ENCODE measurements at places on chromosomes 16 and 17.

DNA sequence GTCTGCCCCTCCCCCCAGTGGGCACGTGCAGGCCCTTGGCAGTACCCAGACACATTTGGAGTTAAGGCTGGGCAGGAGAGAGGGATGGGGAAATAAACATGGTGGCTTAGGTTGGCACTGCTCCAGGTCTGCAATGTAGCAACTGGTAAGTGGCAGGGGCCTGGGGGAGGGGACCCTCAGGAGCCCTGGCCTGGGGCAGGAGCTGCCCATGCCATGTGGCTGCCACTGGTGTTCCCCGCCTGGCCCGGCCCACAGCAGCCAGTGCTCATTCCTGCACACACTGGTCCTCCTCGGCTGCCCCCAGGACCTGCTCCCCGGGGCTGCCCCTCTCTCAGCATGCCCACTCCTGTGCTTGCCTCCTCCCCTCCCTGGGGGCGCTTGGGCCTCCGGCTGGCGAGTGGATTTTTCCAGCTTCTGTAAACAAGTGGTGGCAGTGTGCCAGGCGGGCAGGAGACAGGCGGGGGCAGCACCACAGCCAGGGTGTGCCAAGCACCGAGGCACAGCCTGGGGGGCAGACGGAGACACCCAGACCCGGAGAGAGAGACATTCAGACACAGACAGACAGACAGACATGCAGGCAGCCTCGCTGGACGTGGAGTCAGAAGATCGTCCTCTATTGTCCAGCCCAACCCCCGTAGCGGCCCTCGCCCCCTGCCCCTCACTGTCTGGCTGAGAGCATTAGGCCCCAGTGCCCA, 9.4 kb downstream of the THRA start:
- peak; percentile 83 for DNase-seq

DNA sequence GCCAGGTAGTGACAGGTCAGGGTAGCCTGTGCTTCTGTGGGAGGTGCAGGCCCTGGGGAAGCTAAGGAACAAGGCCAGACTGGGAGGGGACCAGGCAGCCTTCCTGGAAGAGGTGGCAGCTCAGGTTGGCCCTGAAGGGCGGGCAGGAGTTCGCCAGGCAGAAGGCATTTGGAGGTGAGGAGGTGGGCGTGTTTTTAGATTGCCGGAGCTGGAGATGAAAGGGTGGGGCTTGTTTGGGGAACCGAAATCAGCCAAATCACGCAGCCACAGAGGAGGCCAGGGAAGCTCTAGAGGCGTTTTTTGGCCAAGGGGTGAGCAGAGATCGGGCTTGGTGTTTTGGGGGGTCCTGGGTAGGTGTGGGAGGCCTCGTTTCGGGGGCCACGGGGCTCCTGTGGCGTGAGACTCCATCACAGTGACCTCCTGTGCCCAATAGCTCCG, 7.6 kb downstream of the ADCY7 start:
- peak; percentile 51 for DNase-seq

DNA sequence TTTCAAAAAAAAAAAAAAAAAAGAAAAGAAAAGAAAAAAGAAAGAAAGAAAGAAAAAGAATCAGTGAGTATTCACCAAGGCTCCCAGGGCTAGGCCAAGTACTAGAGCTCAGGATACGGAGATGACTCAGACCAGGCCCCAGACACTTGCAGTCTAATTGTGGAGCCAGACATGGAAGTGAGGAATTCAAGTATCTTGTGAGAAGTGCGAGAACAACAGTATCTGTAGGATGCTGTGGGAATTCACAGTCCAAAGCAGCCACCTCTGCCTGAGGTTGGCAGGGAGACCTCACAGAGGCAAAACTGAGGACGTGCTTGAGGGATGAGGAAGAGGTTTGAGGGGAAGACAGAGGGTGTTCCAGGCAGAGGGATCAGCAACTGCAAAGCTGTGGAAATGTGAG, 14.0 kb upstream of the ALDOA start:
- no peak for DNase-seq

- no peak for DNase-seq
Observed at GRCh38 chr16:10808850-10809249, 9.7 kb downstream of the TVP23A start.

- DNase-seq: no peak
Observed at GRCh38 chr17:44352828-44353671, 7.9 kb downstream of the GRN start.

- peak; percentile 63 for DNase-seq
Observed at GRCh38 chr17:82871056-82871775, 31.4 kb upstream of the ZNF750 start.

GRCh38 chr16:29978564-29979270, 5.0 kb downstream of the TAOK2 start:
- DNase-seq: no peak

GRCh38 chr17:65545705-65546523, 15.5 kb downstream of the AXIN2 start:
- peak; percentile 42 for DNase-seq

DNA sequence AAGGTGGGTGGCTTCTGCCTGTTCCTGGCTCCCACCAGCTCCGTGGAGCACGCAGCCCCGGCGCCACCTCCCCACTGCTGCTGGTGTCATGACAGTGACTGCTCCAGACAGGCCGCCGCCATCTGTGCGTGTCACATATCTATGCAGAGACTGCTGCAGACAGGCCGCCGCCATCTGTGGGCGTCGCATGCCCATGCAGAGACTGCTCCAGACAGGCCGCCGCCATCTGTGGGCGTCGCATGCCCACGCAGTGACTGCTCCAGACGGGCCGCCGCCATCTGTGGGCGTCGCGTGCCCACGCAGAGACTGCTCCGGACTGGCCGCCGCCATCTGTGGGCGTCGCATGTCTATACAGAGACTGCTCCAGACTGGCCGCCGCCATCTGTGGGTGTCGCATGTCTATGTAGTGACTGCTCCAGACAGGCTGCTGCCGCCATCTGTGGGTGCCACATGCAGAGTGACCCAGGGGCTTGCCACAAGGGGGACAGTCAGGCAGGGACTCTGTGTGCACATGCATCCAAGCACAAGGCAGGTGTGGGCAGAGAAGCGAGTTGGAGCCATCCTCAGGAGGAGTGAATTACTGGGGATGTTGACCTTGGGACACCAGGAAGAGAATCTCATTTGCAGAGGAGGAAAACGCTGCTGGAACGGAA, 3.3 kb upstream of the FN3KRP start:
- no peak for DNase-seq

DNA sequence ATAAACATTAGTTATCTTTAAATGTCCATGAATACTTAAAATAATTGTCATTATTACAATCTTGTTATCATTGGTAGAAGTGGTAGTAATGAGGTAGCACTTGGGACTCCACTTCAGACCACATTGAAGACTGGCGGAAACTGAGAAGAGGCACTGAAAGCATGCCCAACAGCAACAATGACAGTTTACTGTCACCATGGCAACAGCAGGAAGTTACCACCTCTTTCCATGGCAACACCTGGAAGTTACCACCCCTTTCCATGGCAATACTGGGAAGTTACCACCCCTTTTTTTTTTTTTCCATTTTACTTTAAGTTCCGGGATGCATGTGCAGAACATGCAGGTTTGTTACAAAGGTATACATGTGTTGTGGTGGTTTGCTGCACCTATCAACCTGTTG, 494.9 kb upstream of the RBFOX1 start:
- DNase-seq: no peak

DNA sequence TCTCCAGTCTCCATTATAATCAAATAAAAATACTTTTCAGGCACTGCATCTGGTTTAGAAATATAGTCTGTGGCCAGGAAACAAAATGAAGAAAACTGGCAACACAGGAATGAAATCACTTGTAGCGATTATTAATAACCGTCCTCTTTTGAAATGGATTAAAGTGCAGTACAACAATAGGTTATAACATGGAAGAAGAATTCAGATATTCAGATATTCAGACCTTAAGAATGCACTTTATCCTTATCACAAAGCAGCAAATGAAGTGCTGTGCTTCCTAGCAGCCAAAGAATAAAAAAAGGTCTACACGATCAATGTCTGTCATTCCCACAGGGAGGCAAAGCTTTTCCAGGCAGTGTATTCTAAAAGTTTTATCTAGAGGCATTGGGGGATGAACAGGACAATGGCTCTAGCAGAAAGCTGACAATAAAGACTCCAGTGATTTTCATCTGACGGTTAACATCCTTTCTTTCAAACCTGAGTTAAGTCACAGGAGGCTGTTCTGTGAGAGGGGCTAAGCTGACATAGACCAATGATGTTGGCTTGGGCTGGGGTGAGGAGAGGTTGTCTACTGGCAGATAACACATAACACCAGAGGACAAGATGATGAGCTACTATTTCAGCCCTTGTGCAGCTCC, 259.2 kb downstream of the SLC39A11 start:
- no peak for DNase-seq

DNA sequence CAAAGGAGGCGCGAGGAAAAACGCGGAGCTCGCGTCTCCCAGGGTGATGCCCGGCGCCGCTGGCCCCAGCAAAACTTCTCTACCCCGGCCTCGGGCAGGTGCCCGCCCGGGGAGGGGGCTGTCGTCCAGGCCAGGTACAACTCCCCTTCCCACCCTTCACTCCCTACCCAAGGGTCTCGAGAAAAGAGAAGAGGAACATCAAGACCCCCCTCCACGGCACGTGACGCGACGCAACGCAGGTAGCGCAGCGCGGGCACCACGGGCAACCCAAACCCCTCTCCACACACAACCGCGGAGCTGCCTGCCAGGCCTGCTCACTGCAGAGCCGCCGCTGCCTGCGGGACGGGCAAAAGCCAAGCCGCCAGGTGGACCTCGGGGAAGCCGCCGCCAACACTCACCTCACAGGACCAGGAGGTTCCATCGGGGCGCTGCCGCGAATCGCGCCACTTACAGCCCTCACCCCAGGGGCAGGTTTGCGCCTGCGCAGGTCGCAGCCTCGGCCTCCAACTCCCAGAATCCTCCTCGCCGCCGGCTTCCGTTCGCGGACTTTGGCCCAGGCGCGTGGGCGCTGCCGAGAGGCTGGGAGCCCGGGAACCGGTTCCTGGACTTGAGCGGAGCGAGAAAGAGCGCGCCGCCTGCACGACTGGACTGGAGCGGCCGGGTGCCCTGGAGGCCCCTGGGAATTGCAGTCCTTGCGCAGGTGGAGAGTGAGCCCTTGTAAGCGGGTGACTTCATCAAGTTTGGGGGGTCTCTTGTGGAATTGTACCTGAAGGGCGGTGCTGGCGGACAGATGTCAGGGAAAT, at the start of gene ZNF232:
Gene ZNF232, minus strand, starts transcription at position 477 of the 803 bp plus-strand sequence. Its CDS starts 56 bp downstream, at position 421.
- peak; percentile 93 for DNase-seq

- DNase-seq: no peak
Observed at GRCh38 chr16:3234543-3234856, 458 bp downstream of the ZNF200 start.

DNA sequence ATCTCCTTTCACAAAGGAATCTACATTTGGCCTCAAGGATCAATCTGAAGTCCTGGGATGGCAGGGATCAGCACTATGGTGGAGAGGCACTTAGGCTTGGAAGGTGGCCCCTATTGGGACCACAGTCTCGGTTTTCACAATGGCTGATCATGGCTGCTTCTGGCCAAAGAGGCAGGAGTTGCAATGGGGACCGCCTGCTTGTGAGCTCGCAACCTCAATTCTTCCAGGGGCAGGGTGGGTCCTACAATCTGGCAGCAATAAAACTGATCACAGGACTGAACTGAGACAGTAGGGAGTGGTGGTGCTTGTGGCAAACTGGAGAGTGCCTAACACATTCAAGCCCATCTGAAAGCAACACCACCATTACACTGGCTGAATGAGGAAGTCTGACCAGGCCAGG, 83.1 kb downstream of the NETO2 start:
- DNase-seq: no peak

DNA sequence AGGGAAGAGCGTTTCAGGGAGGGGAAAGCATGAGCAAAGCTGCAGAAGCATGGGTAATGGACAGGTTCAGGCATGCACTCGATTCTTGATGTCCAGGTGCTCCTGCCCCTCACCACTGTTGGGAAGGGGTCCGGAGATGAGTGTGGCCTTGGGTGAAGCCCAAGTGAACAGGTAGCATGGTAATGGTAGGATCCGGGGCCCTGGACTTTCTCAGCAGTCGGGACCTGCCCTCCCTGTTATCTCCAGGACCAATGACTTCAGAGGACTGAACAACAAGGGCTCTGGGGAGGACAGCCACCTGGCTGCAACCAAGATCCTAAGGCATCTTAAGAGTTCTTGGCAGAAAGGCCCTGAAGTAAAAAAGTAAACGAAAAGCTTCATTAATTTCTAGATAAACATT, 306.8 kb downstream of the CPPED1 start:
- no peak for DNase-seq

DNA sequence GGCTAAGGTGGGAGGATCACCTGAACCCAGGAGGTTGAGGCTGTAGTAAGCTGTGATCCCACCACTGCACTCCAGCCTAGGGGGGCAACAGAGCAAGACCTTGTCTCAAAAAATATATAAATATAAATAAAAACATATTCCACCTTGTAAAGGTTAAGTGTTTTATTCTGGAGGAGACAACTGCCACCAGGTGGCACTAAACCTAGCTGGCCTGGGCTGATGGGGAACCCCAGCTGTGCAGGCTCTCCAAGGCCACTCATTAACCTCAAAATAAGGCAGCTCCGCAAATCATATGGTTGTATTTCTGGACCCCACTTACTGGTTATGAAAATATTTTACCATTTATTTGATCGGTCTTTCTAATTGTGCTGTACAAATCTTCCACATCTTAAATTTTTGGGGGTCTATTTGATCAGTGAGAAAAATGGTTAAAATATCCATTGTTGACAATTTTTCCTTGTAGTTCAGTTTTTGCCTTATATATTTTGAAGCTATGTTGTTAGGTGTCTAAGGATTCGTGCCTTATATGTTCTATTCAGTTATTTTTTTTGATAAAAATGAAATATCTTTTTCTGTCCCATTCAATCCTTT, 8.5 kb upstream of the ICAM2 start:
- DNase-seq: no peak

DNA sequence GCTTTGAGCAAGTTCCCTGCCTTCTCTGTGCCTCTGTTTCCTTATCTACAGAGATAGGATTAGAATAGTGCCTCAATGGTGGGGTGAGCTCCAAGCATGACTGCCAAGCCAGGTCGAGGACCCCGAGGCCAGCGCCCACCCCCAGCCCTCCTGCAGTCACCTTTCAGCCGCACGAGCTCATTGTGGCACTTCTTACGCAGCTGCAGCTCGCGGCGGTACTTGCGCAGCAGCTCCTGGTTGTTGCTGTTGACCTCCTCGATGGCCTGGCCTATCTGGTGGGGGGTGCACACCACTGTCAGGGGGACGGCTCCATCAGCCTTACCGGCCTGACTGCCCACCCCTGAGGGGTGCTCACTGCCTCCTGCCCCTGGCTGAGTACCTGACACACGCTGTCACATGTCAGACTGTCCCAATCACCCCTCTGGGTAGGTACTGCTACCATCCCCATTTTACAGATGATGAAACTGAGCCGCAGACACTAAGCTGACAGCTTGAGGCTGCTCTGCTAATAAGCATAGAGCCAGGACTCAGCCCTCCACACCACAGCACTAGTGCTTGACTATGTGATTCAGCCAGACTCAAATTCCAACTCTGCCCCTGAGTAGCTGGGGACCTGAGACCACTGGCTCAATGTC, 31.3 kb downstream of the KATNB1 start:
- no peak for DNase-seq

GRCh38 chr17:55730380-55730779, 7.7 kb upstream of the TMEM100 start:
- no peak for DNase-seq

DNA sequence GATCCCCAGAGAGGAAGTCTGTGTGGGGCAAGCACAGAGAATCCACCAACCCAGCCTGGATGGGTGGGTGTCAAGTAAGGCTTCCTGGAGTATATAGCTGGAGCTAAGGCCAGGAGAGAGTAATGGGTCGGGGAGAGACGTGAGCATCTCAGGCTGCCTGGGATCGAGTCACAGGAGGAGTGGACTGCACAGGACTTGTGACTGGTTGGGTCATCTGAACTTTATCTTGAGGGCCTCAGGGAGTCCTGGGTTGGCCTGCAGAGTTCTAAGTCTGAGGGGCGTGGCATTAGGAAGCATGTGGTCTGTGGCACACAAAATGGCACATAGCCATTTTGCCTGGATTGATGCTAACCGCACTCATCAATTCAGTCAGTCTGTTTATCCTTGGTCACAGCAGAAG, 1.5 kb downstream of the PLA2G15 start:
- peak; percentile 55 for DNase-seq

All from heart left ventricle (tissue), 16 donors.